Colonic mucosa (tissue), 4 donors: ENCODE measurements at places on chromosomes 2 and 18. TPM values are rescaled to one million over a fixed set of nuclear protein-coding genes. Genes with fewer than 3 reads are reported as not detected.

The TEX44 gene
- not detected for total RNA-seq

The PFN4 gene
- not detected for total RNA-seq

The FBXO48 gene
- total RNA-seq = 2.3 TPM

The MERTK gene
- total RNA-seq = 3.9 TPM

The AGPS gene
- 102 TPM for total RNA-seq

The ACOXL gene
- total RNA-seq = 0.32 TPM

The ANKRD36C gene
- 24.9 TPM for total RNA-seq

The RSAD2 gene
- total RNA-seq = 0.72 TPM

The ATP6V1B1 gene
- not detected for total RNA-seq

The ITGB1BP1 gene
- 57.5 TPM for total RNA-seq

The WNT6 gene
- 0.37 TPM for total RNA-seq

The GCG gene
- 81.3 TPM for total RNA-seq

DNA sequence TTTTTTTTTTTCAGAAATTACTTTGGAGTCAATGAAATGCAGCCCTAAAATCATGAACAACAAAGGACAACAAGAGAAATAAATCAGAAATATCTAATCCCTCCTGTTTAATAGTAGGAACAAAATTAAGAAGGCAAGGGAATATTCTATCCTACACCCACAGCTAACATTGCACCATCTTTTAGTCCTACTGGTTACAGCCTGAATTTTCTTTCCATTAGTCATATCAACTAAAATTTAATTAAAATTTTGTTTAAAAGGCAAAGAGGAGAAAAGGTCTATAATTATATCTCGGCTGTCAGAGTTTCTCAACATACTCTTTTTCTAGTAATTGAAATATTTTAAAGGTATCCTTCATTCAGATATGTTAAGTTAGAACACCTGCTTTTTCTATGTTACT is 61.9 kb downstream of the DTNA start:
- no peak for DNase-seq

GRCh38 chr2:75607988-75608683 is 38.4 kb upstream of the MRPL19 start:
- DNase-seq = no peak

GRCh38 chr2:207180741-207181140 is 15.0 kb upstream of the KLF7 start:
- DNase-seq = no peak

GRCh38 chr2:37671816-37672103 is 318 bp upstream of the CDC42EP3 start:
- no peak for DNase-seq

DNA sequence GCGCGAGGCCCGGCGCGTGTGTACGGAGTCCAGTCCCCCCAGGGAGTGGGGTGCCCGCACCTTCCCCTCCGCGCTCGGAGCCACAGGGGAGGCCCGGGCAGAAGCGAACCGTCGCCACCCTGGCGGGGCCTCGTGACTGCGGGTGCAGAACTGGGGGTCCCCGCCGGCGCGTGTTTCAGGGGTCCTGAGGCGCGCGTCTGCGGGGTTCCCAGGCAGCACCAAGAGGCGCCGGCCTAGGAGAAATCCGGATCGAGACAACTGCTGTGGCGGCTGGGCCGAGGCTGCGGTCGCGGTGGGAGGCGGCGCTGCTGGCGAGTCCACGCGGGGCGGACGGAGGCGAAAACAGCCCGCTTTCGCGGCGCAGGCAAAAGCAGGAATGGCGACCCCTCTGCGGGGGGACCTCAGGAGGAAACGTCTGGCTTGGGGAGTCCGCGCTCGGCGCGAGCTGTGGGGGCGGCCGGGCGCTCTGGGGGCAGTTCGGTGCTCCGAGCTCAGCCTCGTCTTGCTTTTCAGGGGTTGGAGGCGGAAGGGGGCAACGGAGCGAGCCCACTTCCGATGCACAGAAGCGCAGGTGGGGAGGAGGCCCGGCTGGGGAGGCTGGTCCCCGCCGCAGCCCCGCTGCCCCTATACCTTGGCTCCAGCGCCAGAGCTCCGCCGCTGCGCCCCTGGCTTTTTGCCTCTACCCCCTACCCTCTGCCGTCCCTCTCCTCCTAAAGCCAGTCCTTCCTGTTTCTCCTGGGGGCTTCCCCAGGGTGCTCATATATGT is 81.5 kb upstream of the LDLRAD4 start:
- peak; percentile 37 for DNase-seq

- no peak for DNase-seq
Measured at GRCh38 chr2:7430421-7430868, 513.2 kb downstream of the RNF144A start.

DNA sequence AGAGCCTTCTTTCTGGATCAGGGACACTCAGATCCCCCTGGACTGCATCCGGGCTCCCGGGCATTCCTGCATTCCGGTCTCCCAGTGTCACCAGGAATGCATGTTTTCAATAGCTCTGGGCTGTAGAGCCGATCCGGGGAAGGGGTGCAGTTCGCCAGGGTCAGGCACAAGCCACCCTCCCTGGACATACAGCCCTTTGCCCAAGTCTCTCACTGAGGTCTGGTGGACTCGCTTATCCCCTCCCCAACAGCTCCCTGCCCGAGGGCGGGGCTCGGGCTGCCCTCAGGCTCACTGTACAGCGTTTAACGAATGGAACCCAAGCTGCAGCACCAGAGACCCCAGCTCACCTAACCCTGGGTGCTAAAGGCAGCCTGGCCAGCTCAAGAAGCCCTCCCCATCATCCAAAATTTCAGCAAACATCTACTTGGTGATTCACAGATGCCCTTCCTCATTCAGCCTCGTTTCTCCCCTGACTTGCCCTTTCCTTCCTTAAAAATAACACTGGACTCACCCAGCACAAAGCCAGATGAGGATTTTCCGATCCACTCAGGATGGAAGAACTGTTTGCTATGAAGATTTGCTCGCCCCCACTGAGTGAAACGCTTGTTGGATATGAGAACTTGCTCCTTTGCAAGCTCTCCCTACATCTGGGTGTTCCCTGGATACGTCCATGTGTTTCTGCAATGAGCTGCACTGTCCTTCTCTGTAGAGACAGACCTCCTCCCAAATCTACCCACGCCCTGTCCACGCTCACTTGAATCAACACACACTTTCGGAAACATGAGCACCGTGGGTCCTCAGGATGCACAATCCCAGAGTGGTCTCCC is 58.1 kb downstream of the PXDN start:
- no peak for DNase-seq

- no peak for DNase-seq
Measured at GRCh38 chr2:142037066-142037465, 93.8 kb downstream of the LRP1B start.

DNA sequence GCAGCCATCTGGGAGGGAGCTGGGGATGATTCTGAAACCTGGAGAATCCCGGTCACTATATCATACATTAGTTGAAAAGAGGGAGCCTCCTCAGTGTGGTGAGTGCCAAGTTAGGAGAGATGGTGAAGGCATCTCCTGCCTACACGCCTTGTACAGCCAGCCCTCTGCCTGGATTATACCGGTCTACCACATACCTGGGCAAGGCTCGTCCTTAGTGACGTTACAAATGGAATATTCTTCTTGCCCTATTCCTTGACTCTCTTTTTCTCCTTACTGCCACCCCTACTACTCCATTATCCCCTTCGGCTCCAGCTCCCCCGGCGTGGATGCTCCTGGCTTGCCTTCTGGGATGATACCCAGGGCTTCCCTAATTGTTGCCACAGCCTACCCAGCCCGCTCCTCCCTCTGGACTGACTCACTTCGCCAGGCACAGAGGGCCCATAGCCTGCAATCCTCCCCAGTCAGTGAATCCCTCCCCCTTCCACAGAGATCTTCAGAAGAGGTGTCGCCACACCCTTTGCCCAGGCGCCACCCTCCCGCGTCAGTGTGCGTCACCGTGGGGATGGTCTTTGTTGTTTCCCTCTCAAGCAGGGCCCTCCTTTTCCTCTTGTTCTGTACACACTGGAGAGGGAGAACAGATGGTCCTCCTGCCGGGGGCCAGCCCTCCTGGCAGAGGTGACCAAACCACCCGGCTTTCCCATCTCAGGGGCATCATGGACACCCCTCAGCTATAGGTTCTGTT is 115.2 kb upstream of the EPAS1 start:
- DNase-seq = no peak

DNA sequence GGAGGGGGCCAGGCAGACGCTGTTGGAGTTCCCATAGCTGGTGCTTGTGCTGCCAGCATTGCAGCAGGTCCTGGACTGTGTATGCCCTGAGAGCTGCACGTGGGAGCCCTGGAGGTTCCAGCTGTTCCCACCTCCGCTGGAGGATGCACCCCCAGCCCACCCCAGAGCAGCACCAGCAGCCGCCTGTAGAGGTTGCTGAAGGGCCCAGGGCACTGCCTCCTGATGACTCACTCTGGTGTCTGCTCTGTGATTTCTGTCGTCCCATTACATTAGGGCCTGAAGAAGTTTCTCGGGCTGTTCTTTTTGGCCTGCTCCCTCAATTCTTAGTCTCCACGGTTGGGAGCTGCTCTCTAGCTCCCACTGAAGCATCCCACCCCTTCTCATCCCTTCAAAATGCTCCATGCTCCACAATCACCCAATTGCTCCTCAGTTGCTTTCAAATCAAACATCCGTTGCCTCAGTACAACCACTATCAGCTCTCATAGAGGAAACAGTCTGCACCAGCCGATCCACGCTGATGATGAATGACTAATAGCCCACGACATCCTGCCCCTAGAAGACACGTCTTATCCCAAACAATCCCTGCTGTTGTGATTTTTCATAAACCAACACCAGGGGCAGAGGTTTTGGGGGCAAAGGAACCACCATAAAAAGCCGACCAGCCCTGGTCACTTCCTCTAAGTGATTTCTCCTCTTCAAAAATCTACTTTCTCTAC is 65.2 kb upstream of the RNF152 start:
- DNase-seq = no peak

DNA sequence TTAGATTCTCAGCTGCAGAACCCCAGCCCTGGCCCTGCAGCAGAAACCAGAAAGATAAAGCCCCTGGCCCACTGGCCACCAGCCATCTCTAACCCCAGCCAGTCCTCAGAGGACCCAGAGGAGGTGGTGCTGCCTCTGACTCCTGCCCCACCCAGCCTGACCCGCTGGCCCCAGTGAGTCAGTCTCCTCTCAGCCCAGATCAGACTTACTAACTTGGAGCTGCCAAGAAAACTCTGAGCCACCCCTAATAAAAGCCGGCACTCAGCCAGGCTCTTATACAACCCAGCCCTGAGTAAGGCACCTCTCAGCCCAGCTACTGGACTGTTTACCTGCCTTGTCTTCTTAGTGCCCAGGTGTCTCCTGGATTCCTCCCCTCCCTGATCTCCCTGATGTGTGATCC is 2.0 kb downstream of the SLC14A2 start:
- DNase-seq = peak; percentile 90

DNA sequence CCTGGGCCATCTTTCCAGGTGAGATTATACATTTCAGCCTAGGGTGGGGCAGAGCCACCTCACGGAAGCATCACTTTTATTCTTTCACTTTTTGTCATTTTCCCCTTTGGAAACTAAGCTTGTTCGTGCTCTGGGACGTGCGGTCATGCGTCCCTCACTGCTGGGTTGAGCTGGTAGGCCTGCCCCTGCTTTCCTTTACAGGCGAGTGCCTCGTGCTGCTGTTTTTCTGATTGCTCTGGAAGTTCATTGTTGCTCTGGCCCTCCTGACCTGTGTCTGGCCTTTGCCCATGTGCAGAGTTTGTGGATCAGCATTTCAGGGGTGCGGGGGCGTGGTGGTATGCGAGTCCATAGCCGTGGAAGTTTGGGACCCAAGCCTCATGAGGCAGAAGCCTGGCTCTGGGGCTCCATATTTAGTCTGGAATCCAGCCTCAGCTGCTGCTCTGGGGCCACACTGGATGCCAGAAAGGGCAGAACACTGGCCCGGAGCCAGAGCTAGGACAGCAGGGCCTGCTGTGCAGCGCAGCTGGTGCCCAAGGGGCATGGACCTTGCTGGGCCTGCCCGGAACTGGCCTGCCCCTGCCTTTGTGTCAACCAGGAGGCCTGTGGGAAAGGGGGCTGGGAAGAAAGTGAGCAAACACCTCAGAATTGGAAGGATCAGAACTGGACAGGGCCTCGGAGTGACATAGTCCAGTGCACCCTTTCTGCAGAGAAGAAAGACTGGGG is 51.1 kb downstream of the CTIF start:
- no peak for DNase-seq

DNA sequence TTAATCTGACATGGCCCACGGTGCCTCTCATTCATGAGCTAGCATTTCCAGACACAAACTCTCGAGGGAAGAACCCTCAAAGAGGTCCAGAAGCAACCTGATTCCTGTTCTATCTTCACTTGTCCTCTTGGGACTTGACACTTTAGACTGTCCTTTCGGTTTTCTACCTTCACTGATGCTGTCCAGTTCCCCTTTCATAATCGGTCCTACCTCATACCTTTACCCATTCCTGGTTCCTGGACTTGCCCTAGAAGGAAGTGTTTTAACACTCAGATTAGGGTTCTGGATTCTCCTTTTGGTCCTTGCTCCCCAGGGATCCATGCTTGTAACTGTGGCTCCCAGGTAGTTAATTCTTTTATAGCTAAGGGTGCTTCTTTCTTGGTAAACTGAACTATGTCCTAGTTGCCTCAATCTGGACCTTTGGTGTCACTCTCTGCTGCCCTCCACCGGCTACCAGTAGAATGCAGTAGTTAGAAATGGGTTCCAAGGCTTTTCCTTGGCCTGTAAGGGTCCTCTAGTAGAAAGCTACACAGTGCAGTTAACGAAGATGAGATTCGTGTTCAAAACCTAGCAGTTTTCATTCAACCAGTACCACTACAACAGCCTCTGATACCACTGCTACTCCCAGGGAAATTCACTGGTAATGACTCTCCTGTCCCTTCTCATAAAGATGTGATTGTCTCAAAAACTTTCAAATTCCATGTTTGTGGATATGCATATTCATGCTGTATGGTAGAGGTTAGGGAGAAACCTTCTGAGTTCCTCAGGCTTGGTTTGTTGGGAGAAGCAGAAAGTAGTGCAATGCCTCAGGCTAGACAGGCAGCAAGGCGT is 178.1 kb upstream of the CYP26B1 start:
- peak; percentile 67 for DNase-seq

DNA sequence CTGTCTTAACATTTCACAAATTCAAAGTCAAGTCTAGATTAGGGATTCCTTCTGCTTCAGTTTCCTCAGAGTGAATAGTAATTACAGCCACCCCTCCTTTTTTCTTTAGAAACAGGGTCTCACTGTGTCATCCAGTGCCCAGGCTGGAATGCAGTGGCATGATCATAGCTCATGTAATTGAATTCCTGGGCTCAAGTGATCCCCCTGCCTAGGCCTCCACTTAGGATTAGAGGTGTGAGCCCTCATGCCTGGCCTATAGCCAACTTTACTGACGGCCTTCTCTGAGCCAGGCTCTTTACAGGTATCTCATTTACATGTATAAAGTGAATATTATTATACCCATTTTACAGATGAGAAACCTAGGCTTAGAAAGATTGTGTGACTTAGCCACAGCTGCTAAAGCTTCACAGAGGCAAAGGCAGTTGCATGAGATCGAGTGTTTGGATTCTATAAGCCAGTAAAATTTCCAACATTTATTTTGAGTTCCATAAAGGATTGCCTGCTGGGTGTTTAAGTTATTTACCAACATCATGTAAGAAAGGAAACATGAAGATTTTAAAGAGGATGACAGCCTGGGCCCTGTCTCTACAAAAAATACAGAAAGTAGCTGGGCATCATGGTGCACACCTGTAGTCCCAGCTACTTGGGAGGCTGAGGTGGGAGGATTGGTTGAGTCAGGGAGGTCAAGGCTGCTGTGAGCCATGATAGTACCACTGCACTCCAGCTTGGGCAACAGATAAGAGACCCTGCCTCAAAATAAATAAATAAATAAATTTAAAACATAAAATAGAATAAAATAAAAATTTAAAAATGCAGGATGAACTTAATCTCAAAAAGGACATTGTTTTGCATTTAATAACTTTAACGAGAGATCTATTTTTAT is 1.8 kb downstream of the ENOSF1 start:
- DNase-seq = no peak

GRCh38 chr2:20585710-20586594 is 64.9 kb downstream of the HS1BP3 start:
- no peak for DNase-seq
